ENCODE measurements at places on chromosomes 11 and 22. TPM values are rescaled to one million over a fixed set of nuclear protein-coding genes. Genes with fewer than 3 reads are reported as not detected.

OR4A16 gene
- total RNA-seq: not detected

CKAP5 gene
- total RNA-seq: 67.6 TPM

OR10G6 gene
- not detected for total RNA-seq

ART1 gene
- not detected for total RNA-seq

SCO2 gene
- 13.6 TPM for total RNA-seq
